ENCODE measurements at places on chromosomes 3 and 15. TPM values are rescaled to one million over a fixed set of nuclear protein-coding genes. Genes with fewer than 3 reads are reported as not detected.

DNA sequence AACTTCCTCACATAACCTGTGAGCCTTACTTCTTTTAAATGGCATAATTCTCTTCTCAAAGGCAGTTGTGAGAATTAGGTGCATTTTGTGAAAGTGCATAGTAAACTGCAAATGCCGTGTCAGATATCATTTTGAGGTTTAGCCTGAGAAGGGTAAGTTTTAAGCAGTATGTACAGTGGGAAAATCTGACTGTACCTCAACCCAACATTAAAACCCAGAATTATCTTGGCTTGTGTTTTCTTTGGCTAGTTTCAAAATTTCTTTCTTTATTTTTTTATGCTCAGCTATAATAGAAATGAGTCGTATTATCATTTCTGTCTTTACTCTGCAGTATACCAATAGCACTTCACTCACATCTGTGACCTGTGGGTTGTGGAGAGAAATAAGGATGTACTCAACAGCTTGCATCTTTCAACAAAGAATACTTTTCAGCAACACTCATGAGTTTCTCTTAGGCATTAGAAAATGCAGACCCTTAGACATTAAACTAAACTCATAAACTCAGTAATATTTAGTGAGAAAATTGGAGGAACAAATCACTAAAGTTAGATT is 65.7 kb downstream of the RASA2 start:
- no peak for DNase-seq

The PLEKHO2 gene
- total RNA-seq, result 16.6 TPM

GRCh38 chr3:135078283-135078682 is 283.2 kb downstream of the EPHB1 start:
- no peak for DNase-seq

The ADGRG7 gene
- total RNA-seq, result not detected

The RHCG gene
- total RNA-seq, result 0.54 TPM

DNA sequence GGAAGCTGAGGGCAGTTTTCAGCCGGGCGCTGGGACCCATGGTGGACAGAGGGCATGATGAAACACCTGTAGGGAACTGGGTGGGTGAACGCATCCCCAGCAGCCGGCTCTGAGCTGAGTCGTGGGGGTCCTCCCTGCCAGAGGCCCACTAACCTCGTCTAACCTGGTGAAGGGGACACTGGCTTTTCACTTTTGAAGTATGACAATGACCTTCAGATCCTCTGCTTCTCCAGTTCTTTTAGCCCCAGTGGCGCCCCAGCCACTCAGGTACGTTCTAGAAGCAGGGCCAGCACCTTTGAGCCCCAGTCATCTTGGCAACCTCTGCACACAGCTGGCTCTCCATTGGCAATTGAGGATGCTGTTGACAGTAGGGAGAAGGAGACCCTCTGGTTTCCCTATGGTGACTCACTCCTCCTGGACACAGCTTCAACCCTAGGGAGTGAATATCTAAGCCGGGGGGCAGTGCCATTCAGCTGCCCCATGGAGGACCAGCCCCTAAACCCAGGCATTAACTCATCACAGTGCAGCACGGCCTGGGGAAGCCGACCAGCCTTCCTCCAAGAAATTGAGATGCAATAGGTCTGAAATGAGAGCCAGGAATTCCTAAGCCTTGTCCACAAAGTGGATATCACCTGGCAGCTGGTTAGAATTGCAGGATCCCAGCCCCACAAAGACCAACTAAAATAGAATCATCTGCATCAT is 46.1 kb downstream of the CMTM6 start:
- DNase-seq, result no peak

Data from foreskin keratinocyte (primary cell).